Myocyte (in vitro differentiated cells): ENCODE measurements at places on chromosomes 16 and 17. TPM values are rescaled to one million over a fixed set of nuclear protein-coding genes. Genes with fewer than 3 reads are reported as not detected.

PHOSPHO1 gene
- total RNA-seq = 12.0 and 22.4 TPM in 2 replicates

TP53TG3 gene
- total RNA-seq = 0.80 TPM in 1 of 2 replicates, not detected in the other

HBM gene
- total RNA-seq = not detected in 2 replicates

UMOD gene
- total RNA-seq = not detected in 2 replicates

DBNDD1 gene
- total RNA-seq = 56.5 and 66.6 TPM in 2 replicates

HSDL1 gene
- 31.8 and 35.0 TPM in 2 replicates for total RNA-seq

NGFR gene
- 44.7 and 113 TPM in 2 replicates for total RNA-seq

ATP2A3 gene
- 3.3 and 3.9 TPM in 2 replicates for total RNA-seq

CRYBA1 gene
- not detected in 2 replicates for total RNA-seq

DNA sequence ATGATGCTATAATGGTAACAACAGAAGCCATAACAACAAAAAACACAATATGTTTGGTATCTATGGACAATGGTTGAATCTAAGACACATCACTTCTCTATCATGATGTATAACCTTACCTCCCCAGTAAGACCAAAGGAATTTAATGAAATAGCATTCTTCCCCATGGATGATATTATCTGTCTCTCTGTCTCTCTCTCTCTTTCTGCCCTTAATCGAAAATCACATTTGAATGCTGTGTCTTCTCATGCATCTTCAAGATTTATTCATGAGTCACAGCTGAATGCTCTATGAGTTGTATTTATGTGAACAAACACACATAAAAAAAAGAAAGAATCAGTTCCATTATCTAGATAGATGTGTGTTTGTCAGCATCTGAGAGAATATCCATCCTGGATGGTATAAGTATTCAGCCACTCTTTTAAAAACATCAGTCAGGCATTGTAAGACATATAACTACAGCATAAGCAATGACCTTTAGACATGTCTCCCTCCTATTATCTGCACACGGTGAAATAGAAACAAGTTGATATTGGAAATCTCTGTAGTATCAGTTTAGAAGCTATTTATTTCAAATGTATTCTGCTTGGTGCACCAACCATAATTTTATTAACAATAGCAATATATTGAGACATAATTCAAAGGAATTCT lies 433.3 kb downstream of the TOX3 start:
- no peak for DNase-seq

GRCh38 chr17:40576113-40576740 lies 11.0 kb upstream of the CCR7 start:
- no peak for DNase-seq

DNA sequence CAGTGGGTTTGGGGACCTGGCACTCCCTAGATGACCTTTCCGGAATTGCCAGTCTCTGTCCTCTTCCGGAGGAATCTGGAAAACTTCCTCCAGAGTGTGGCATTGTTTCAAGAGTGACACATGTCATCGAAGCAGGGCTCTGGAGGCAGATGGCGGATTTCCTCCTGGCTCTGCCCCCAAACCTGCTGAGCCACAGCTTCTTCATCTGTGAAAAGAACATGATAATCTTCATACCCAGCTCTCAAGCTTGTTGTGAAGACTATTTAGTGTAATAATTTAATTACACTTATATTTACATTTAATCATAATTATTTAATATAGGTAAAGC lies 19.7 kb upstream of the TEX2 start:
- peak; percentile 69 for DNase-seq

GRCh38 chr17:31738996-31739699 lies 119.9 kb downstream of the COPRS start:
- DNase-seq = no peak

DNA sequence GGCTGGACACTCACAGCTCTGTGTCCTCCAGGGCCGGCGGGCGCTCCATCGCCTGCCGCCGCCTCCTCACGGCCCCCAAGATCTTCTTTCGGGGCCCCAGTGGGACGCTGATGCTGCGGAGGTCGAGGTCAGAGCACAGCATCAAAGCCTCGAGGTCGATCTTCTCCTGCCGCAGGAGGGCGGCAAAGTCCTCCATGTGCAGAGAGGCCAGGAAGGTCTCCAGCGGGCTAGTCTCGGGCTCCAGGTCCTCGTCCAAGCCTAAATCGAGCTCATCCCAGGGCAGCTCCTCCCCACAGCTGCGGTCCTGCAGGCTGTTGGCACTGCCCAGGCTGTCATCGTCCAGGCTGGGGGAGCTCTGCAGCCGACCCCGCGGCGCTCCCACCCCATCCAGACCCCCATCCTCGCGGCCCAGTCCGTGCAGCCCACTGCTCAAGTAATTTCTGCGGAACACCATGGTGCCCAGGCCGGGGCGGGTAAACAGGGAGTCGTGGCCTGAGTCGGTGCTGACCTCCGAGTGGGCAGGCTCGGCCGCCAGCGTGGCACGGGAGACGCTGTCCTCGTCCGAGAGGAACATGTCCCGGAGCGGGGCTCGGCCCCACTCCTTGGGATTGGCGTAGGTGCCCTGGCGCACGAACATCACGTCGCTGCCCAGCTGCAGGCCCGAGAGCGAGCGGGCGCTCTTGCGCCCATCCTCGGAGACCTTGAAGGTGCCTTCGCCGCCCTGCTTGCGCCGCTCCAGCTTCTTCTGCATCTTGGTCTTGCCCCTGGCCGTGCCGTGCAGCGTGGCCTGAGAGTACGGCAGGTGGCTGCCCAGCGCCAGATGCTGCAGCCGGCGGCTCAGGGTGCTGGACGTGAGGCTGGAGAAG lies 3.4 kb downstream of the USH1G start:
- DNase-seq = no peak

GRCh38 chr17:77706938-77707337 lies 251.6 kb upstream of the TNRC6C start:
- no peak for DNase-seq

DNA sequence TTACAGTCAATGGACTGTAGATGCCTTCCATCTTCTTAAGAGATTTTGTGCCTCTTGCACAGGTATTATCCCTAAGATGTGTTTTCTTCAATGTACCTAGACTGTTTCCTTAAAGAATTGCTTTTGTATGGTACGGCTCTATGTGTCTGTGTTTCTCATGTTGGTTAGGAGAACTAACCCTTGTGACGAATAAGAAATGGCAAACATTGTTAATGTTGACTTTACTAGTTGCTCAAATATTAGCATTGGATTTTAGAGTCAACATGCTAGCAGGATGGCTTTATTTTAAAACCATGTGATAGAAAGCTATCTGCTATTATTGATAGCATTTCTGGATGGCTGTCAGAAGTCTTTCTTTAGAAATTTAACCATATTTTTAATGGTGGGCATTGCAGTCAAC lies 34.5 kb downstream of the WWOX start:
- no peak for DNase-seq

DNA sequence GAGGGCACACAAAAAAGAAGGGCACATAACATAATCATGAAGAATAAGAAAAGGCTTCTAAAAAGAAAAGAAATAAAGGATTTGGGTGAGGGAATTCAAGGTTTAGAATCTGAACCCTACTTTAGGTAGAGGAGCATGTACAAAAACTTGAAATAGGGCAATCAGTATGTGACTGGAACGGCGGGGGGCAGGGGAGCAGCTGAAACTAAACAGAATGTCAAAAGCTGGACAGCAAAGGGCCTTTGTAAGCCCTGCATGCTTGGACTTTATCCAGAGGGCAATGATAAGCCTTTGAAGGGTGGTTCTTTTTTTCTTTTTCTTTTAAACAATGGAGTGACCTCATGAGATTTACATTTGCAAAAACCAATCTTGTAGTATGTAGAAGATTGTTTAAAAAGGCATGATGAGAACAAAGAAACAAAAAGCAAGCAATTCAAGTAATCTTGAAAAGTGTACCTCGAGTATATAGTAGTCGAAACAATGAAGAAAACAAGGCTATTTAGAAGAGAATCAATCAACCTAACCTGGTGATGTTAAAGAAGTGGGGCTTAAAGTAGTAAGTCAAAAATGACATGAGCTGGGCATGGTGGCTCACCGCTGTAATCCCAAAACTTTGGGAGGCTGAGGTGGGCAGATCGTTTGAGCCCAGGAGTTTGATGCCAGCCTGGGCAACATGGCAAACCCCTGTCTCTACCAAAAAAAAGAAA lies 46.7 kb upstream of the ANKFY1 start:
- DNase-seq = peak; percentile 33

DNA sequence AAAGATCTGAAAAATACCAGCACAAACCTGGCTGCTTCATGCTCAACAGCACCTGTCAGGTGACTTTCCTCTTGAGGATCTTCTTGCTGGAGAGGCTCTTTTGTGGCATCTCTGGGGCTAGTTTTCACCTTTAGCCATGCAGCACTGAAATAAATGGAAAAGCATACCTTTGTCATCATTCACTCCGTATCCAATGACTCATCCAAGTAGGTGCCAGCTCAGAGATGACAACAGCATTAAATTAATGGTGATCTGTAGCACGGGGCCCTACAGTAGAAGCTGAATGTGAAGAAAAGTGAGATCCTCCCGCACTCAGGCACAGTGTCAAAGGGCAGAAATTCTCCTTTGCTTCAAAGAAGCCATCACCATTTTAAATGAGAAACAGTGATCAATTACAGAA lies 32.2 kb downstream of the KIAA0753 start:
- no peak for DNase-seq

- DNase-seq = no peak
These were observed 12.3 kb upstream of the MYCBPAP start for GRCh38 chr17:50495918-50496317.

- no peak for DNase-seq
These were observed 347.5 kb downstream of the C16orf95 start for GRCh38 chr16:86969716-86970115.

DNA sequence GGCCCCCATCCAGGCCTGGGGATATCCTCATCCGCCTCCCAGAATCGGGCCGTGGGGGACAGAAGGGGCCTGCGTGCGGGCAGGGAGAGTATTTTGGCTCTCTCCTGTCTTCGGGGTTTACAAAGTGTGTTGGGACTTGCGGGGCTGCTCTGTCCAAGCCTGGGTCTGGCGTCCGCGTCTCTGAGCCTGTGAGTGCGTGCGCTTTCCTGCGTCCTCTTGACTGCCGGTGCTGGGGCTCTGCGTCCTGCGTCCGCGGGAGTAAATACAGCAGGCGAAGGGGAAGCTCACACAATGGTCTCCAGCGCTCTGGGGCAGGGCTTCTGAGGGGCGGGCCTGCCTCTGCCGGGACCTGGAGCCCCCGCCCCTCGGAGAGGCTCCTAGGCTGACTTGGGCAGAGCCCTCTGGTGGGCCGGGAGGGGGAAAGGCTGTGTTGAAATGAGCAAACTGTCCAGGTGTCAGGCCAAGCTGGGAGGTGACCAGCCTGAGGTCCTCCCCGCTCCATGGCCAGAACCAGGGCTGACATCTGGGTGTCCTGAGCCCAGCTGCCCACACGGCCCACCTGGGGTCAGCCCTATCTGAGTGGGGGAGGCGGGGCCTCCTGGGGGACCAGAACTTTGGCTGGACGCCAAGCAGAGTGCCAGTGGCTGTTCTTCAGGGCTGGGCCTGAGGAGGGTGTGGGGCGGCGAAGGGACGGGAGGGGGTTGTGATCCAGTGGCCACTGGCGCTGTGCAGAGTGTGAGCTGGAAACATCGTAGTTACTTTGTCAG lies 233.6 kb downstream of the SEC14L1 start:
- DNase-seq = peak; percentile 90

GRCh38 chr17:11589716-11590115 lies 8.6 kb upstream of the DNAH9 start:
- no peak for DNase-seq

DNA sequence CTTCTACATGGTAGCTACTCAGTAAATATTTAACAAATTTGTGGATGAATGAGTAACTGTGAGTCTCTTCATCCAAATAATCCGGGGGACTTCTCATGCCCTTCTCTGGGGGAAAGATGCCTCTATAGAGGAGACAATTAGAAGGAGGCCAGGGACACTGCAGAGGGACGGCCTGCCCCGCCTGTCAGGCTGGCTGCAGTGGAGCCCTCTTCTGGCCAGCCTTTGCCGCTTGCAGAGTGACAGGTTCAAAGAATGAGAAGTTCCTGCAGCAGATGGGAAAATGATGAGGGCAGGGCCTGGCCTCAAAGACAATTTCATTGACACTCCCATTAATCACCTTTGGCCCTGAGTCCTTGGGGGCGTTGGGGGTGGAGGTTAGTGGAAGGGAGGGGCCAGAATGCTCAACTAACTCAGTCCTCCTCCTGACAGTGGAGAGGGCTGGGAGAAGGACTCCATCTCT lies 339.0 kb downstream of the MAF start:
- DNase-seq = no peak

DNA sequence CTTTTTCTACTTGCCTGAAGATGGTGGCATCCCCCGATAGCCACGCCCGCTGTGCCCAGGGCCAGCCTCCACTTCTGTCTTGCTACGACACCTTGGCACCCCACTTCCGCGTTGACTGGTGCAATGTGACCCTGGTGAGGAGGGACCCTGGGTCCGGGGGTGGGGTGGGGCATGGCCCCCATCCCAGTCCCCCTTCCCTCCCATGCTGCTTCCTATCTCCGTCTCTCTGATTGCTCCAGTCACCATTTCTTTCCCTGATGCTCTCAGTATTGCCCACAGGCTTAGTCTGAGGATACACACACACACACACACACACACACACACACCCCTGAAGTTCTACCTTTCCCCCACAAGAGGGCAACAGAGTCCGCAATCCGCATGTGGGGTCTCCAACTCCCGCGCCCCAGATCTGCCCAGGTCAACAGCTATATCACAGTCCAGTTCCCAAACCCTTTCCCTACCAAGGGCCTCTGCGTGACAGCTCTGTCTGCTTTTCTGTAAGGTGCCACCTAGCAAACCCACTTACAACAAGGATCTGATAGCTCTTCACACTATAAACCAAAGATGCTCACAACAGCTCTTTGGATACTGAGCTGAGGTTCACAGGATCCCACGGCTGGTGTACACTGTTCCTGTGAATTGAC lies 3.4 kb downstream of the SGCA start:
- peak; percentile 64 for DNase-seq

GRCh38 chr17:51365090-51365489 lies 104.7 kb downstream of the UTP18 start:
- no peak for DNase-seq

DNA sequence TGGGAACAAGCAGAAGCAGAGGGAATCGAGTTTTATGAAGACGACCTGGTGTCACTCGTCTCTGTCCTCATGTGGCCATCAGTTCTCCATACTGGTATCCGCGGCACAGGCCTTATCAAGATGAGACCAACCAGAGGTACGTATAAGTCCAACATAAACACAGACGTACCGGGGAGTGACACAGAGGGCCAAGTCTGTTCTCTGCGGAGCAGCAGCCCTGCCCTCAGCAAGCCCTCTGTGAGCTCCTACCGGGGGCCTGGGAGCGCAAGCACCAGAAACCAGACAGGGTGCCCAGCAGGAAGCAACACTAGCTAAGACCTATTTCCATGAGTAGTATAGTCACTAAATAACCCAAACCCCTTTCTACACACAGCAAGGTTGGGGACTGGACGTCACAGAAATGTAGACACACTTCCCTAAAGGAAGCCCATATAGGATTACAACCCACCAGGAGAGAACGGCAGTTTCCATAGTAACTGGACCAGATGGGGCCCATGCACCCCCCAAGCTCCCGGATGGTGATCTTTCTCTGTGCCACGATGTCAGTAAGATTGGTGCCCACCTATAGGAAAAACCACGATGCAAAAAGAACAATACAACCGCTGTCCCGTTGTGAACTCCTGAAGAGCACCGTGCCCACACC lies 911 bp downstream of the ARL16 start:
- no peak for DNase-seq

DNA sequence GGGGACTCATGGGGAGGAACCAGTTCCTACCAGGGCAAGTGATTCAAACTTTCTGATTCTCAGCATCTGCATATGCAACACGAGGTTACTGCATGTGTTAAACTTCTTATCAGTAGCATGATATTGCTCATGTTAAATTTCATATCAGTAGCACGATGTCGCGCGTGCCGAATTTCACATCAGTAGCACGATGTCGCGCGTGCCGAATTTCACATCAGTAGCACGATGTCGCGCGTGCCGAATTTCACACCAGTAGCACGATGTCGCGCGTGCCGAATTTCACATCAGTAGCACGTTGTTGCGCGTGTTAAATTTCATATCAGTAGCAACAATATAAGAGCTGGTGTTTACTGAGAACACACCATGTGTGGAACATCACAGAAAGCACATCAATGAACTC lies 221.6 kb downstream of the GSG1L start:
- DNase-seq = no peak
